ENCODE measurements at places on chromosomes 6 and 20. TPM values are rescaled to one million over a fixed set of nuclear protein-coding genes. Genes with fewer than 3 reads are reported as not detected.

Gene WASF1
- 11.3 TPM for total RNA-seq

Gene CTAGE9
- not detected for total RNA-seq

Gene FAM83D
- 84.0 TPM for total RNA-seq

Gene PGC
- not detected for total RNA-seq

Gene ZSWIM1
- 20.2 TPM for total RNA-seq

Gene RSPO3
- total RNA-seq, result not detected

Gene FHL5
- not detected for total RNA-seq

Gene HLA-DQA2
- 2.1 TPM for total RNA-seq

Gene RIPOR2
- total RNA-seq, result 4.7 TPM

Gene KIF25
- total RNA-seq, result not detected

Gene LY6G6D
- not detected for total RNA-seq

Gene MDFI
- 23.9 TPM for total RNA-seq

Gene BMP2
- 4.5 TPM for total RNA-seq

Gene CCN5
- total RNA-seq, result 0.94 TPM

Gene TSPO2
- total RNA-seq, result not detected

Gene SLC22A7
- total RNA-seq, result not detected

Gene SPTLC3
- 7.5 TPM for total RNA-seq

Gene TMEM74B
- 0.83 TPM for total RNA-seq

Gene COMMD7
- 56.0 TPM for total RNA-seq

Gene CLVS2
- not detected for total RNA-seq

Gene WFDC5
- total RNA-seq, result not detected

Gene TOX2
- not detected for total RNA-seq

Gene CYP21A2
- 0.76 TPM for total RNA-seq

Gene FGD2
- total RNA-seq, result 0.19 TPM

Gene POU3F2
- total RNA-seq, result not detected

Gene SIRPB1
- total RNA-seq, result 3.4 TPM

Gene DCDC2
- 80.4 TPM for total RNA-seq

Gene PSORS1C1
- total RNA-seq, result 11.0 TPM

Gene ENPP5
- 18.7 TPM for total RNA-seq

Gene NKX2-2
- total RNA-seq, result not detected

Gene PDCD2
- total RNA-seq, result 34.5 TPM

Gene PCK1
- 0.19 TPM for total RNA-seq

Gene FOXC1
- total RNA-seq, result 16.5 TPM

Gene BPIFA1
- total RNA-seq, result not detected

Gene POPDC3
- total RNA-seq, result 3.8 TPM

Gene PAK5
- 0.07 TPM for total RNA-seq

Gene KCNK5
- total RNA-seq, result 62.4 TPM

Gene SAMD5
- total RNA-seq, result not detected

Gene GGTLC1
- total RNA-seq, result not detected

Gene TRIM40
- total RNA-seq, result 0.29 TPM

Data from Calu3 (cell line).